SHP77 (cell line): ENCODE measurements at places on chromosomes 6 and 20.

DNA sequence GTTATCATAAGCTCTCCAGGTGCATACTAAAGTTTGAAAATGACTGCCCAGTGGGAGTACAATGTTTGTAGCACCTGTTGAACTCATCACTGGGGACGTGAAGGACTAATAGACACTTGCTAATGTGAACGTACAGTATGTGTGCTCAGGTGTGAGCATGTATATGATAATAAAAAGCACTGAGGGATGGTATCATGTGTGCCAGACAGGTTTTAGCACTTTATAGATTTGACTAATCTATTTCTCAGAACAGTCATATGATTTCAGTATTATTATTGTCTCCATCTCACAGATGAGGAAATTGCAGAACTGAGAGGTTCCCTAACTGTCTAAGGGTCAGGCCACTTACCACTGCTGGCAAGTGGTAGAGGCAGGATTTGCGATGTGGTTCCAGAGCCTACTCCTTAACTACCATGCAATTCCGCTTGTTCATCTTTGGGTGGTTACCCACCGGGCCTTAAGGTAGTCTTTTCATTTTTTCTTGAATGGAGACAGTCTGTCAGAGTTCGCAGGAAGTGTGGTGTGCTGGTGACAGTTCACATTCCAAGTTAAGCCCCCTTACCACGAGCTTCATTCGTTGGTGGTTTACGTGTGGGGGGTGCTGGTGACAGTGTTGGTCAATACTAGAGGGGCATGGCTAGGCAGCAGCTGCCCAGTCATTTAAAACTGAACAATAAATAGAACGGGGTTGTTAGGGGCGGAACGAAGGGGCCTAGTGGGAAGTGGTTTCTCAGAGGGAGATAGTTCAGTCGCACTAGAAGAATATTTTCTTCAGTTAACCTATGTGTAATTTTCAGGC is 46.8 kb downstream of the RREB1 start:
- DNase-seq = no peak

- peak; percentile 81 for DNase-seq
Observed at GRCh38 chr6:144216668-144217218, 66.4 kb downstream of the STX11 start.

DNA sequence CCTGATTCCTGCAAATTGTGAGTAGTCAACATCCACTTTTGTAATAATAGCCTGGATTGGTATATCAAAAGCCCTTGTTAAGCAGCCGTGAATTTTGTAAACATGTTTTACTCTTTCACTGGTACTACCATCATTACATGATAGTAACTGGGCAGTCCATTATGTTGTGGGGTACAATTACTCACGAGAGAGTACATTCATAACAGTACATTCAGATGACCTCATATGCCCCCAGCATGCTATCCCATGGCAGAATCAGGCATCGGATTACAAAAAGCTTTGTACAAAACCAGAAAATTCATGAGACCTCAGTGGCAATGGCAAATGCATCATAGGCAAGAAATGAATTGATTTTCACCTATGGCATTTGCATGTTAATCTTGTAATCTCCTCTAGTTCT is 166.2 kb downstream of the EPM2A start:
- DNase-seq = no peak

DNA sequence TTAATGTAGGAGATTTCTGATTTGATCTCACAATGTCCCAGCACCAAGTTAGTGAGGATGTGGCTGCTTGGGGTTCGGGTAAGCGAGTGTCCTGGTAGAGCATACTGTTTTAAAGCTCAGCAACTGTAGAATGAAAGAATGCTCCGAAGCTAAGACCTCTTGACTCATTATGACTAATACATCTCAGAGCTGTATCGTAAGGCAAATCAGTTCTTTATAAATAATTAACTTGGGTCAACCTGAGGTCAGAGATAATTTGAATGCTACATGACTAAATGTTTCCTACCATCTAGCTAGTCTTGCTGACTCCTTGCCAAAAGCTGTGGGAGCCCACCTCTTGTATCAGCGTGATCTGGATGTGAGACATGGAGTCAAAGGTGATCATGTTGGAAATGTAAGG is 128.8 kb upstream of the PDE7B start:
- DNase-seq = no peak

- no peak for DNase-seq
Observed at GRCh38 chr6:1110941-1111349, 201.0 kb upstream of the FOXQ1 start.

- no peak for DNase-seq
Observed at GRCh38 chr6:143569040-143569439, 57.5 kb upstream of the FUCA2 start.

- DNase-seq = no peak
Observed at GRCh38 chr6:38432479-38432878, 207.2 kb downstream of the BTBD9 start.

GRCh38 chr6:36743032-36743431 is 45.4 kb downstream of the RAB44 start:
- DNase-seq = no peak

DNA sequence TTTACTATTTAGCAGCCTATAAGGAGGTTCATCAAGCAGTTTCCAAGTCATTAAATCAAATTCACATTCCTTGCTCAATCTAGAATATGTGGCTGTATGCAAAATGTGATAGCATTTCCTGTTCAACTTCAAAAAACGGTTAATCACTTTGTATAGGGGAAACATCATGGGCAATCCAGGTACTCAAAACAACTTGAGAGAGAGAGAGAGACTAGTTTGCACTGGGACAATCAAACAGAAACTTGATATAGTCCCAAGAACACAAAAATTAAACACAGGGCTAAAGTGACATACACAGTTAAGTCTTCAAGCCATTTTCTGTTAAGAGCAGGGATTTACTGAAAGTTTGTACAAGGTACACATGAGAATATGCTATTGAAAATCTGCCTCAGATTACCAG is 7.4 kb downstream of the CPNE1 start:
- no peak for DNase-seq

- DNase-seq = no peak
Observed at GRCh38 chr6:168524571-168525001, 83.6 kb downstream of the SMOC2 start.

GRCh38 chr6:42756722-42757121 is 10.8 kb upstream of the TBCC start:
- DNase-seq = no peak

GRCh38 chr6:52512199-52512598 is 64.7 kb downstream of the TRAM2 start:
- no peak for DNase-seq

GRCh38 chr6:137958811-137959565 is 91.9 kb downstream of the TNFAIP3 start:
- no peak for DNase-seq

DNA sequence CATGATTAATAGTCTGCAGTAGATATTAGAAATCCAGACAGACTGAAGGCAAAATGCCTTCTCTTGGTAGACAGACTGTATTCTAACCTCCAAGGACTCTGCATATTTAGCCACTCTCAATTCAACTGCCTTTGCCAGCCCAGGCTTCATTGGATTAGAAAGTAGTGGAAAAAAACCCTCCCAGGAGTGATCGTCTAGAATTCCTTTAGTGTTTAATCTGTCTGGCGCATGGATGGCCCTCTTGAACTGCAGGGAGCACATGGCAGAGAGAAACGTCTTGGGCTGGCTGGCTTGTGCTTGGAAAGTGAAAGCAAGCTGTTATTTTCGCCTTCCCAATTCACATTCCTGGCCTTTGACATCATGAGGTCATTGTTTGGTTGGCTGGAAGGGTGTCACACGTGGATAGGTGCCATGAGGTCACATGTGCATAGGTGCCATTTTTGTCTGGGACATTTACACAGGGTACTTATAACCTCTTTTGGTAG is 30.9 kb upstream of the NEDD9 start:
- no peak for DNase-seq

- no peak for DNase-seq
Observed at GRCh38 chr20:34037767-34038166, 44.1 kb downstream of the RALY start.

GRCh38 chr6:18362058-18362561 is 25.0 kb upstream of the RNF144B start:
- no peak for DNase-seq

DNA sequence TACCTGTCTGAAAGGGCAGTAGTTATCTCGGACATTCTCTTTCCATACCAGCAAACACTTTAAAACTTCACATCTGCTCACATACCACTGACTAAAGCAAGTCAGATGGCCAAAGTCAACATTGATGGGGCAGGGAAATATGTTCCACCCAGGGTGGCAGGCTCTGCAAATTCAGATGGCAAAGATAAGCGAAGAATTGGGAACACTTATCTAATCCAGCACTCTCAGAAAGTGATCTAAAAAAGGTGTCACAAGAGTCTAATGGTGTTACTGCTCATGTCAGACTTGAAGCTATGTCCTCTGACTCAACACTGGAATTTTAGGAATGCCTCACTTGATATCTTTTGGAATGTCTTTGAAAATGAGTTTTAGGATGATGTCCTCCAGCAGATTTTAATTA is 1086.2 kb downstream of the KIF16B start:
- DNase-seq = no peak

GRCh38 chr20:4195499-4195898 is 180.1 kb upstream of the RNF24 start:
- peak; percentile 20 for DNase-seq

DNA sequence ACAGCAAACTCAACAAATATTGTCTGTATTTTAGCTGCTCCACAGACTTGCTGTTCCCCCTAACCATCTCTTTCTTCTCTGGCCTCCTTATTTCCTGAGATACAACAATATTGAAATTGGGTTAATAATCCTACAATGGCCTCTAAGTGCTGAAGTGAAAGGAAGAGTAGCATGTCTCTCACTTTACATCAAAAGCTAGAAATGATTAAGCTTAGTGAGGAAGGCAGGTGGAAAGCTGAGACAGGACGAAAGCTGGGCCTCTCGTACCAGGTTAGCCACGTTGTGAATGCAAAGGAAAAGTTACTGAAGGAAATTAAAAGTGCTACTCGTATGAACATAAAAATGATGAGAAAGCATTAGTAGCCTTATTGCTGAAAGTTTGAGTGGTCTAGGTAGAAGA is 63.8 kb downstream of the ELOVL5 start:
- no peak for DNase-seq

- DNase-seq = no peak
Observed at GRCh38 chr6:70666706-70667105, 977 bp upstream of the SMAP1 start.

- no peak for DNase-seq
Observed at GRCh38 chr6:135475292-135475886, 22.2 kb downstream of the AHI1 start.

DNA sequence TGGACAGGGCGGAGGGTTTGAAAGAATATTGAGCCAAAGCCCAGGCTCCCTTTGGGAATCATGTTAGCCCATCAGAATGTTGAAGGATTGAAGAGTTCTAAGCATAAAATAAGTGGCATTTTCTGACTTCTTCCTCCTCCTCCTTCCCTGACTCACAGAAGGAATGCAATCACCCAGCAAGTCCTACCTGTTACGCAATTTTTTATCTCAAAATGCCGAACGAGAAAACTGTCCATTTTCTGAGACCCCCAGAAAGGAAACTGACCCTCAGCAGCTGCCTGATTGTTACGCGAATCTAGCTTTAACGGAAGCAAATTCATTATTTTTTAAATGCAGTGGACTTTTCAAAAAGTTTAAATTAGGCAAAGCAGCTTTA is 4.7 kb upstream of the DNAJC5 start:
- DNase-seq = no peak

- no peak for DNase-seq
Observed at GRCh38 chr6:152636609-152637295, 410 bp downstream of the SYNE1 start.

DNA sequence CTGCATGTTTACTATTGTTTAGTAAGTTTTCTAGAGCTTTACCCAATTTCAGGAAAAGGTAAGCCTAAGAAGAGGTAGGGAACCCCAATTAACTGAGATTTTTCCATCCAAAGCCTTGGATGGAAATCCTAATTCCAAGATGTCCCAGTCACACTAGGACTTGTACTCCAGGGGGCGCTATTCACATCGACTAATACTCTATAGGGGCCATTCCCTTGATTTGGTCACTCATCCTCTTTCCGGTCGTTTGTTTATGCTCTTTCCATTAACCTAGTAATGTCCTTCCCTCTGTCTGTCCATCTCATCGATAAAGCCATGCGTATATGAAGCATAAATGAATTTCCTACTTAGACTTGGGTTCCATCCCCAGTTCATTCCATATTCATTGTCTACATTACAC is 80.8 kb upstream of the FUCA2 start:
- DNase-seq = peak; percentile 9

- DNase-seq = no peak
Observed at GRCh38 chr20:40986774-40987173, 41.8 kb upstream of the TOP1 start.

DNA sequence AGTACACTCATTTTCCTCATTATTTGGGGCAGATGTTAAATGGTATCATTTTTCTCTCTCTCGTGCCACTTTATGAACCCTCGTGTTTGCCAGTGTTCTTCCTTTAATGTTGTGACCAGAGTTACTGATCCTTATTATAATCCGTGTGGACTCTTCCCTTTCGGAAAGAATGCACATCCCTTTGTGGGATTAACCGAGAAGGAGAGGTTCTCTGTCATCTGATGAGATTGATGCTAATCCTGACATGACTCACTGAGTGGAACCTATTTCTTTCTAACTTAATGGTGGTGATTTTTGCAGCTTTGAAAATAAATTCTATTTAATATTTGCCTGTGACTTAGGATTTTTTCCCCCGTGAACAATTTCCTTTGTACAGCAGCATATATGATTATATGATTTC is 300.0 kb upstream of the MAN1A1 start:
- DNase-seq = no peak

DNA sequence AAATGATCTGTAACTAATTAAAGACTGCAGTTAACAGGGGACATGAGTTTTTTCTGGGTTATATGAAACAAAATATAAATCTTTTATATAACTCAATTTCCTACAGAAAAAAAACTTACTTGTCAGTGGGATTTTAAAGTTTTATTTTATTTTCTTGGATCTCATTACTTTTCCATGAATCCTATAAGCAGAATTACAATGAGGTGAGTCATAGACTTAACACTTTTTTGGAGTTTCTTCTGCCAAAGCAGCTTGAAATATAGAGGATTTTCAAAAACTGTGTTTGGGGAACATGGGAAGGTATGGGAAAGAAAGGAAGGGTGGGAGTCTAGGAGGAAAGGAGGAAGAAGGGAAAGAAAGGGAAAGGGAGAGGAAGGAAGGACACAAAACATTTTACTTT is 130.7 kb downstream of the AIG1 start:
- no peak for DNase-seq

- no peak for DNase-seq
Observed at GRCh38 chr6:25404091-25404490, 124.9 kb downstream of the CARMIL1 start.

GRCh38 chr6:85640821-85641220 is 1.9 kb downstream of the SYNCRIP start:
- no peak for DNase-seq
